Kidney glomerular epithelial cell (primary cell): ENCODE measurements at places on chromosomes 5 and 9.

GRCh38 chr5:101160002-101160401, 256.9 kb upstream of the ST8SIA4 start:
- no peak for DNase-seq

DNA sequence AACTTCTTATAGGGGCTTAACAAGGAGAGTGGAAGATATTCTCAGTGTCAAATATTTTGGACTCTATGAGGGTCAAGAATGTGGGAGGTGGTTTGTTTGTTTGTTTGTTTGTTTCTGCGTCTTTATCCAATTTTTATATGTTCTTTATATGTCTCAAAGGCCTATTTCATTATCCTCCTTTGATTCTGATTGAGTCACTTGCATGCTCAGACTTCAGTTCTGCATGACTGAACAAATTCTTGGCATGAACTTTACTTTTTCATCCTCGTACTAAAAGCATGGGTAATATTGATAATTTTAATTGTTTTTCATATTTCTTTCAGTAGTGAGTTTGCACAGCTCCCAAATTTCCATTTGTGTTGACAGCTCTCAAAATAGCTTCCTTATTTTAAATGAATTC, 19.2 kb upstream of the ERBIN start:
- peak; percentile 34 for DNase-seq

- no peak for DNase-seq
Observed at GRCh38 chr5:174725261-174725990, 1.0 kb downstream of the MSX2 start.

DNA sequence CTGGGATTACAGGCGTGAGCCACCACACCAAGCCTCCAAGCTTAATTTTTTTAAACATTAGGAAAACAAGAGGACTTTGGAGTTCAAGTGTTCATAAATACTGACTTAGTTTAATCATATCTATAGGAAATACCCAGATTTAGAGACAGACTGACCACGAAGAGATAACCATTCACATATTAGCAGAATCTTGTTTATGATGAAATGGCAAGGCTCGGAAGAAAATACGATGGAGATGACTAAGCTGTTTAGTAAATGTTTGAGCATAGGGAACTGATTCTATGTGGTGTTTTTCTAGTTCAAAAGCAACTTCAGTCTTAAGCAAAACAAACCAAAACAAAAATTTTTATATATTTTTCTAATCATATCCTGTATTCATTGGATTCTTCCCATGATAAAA, 13.5 kb upstream of the TUSC1 start:
- no peak for DNase-seq

DNA sequence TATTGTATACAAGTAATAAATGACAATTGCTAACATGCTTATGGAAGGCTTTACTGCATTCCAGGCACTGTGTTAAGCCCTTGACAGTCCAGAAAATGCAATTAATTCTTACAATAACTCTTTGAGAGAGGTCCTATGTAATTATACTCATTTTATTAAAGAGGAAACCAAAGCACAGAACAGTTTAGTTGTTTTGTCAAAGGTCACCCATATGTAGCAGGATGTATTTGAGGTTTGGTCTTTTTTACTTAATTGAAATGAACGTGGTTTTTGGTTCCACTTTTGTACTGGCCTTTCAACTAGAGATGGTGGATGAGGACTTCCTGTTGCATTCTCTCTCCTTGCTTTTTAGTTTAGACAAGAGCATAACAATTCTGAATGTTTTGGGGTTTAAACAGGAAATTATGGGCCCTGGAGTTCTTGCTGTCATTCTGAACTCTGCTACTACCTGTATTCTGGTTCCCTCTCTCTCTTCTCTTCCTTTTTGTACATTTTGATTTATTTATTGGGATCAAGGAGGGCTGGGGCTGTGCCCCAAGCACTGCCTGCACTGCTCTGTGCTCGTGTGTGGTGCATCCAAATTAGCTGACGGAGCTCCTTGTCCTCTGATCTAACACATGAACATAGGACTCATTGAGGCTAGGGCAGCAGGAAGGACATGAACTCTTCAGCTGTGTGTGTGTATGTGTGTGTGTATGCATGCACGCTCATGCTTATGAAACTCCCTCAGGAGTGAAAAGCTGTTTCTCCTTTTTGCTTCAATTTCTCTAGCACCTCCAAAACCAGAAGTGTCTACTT, 47.4 kb downstream of the SLC28A3 start:
- no peak for DNase-seq

- no peak for DNase-seq
Observed at GRCh38 chr5:57772512-57772911, 289.9 kb upstream of the ACTBL2 start.

- DNase-seq = no peak
Observed at GRCh38 chr5:4881366-4882002, 258.6 kb upstream of the ADAMTS16 start.

DNA sequence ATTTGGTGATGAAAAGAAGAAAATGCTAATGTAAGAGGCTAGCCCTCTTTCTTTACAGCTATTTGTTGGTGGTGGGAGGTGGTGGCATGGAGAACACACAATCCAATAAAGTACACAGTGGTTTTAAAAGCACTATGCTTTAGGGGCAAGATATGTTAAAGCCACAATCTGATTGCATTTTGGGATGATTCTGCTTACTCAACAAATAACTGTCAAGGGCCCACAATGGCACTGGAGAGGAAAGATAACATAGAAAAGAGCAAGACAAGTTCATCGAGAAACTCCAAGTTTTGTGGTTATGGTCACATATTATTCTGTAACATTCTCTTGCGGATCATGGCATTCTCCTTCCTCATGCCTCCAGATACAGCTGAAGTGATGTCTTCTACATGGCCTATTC, 38.8 kb downstream of the OTP start:
- DNase-seq = no peak

- no peak for DNase-seq
Observed at GRCh38 chr9:98130576-98131228, 11.7 kb upstream of the TRIM14 start.

- DNase-seq = no peak
Observed at GRCh38 chr5:172616730-172617129, 24.3 kb upstream of the NEURL1B start.

DNA sequence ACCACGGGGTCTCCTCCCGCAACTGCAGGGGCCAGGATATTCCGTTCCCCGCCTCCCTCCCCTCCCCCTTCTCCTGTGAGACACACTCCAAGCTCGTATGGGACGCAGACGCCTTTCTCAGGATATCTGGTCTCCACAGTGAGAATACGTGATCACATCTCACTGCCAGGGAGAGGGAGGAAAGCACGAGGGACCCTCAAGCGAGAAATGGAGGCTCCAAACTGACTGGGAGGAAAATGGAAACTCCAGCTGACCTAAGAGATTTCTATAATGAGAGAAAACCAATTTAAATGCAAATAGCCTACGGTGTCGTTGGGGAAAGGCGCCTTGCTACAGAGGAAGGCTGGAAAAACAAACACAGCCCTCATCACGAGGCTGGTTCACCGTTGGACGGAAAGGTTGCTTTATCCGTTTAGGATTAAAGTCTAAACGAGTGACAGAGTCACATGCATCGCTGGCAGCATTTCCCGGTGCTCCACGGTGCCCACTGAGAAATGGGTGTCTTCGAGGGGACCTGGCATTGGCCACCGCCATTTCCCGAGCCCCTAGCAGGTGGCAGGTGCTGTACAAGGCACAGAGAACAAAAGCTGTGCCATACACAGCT, 116.9 kb upstream of the CPEB4 start:
- no peak for DNase-seq

DNA sequence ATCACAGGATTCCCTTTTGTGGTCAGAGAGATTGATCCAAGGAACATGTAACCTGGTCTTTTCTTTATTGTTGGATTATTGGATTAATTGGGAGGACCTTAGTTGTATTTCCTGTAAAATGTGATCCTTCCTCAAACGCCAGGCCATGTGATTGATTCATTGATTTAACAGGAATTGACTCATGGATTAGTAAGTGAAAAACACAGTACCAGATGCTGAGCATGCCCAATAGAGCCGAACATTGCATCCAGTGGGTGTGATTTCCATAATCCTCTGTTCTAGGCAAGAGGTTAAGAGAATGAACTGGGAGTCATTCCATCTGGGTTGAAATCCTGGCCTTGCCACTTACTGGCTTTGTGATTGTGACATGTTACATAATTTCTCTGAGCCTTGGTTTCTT, 522.3 kb downstream of the MAT2B start:
- no peak for DNase-seq

GRCh38 chr9:127293328-127293727, 28.8 kb downstream of the GARNL3 start:
- no peak for DNase-seq

- DNase-seq = no peak
Observed at GRCh38 chr5:117999939-118000549, 988.3 kb downstream of the DTWD2 start.

GRCh38 chr9:91727316-91727861, 222.6 kb downstream of the ROR2 start:
- peak; percentile 60 for DNase-seq

GRCh38 chr9:92754091-92754745, 10.4 kb downstream of the BICD2 start:
- DNase-seq = no peak

DNA sequence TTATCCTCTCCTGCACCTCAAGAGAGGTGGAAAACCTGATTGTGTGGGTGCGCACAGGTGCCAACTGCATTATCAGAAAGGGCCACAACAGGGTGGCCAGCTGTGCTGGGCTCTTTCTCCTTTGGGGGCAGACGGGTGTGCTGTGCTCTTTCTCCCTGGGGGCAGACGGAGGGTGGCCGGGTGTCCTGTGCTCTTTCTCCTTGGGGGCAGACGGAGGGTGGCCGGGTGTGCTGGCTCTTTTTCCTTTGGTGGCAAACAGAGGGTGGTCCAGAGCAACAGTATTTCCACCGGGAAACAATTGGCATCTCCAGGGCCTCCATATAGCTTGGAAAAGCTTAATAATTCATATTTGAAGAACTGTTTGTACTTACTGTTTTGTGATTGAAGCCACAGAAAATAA, 6.8 kb downstream of the LMX1B start:
- no peak for DNase-seq

DNA sequence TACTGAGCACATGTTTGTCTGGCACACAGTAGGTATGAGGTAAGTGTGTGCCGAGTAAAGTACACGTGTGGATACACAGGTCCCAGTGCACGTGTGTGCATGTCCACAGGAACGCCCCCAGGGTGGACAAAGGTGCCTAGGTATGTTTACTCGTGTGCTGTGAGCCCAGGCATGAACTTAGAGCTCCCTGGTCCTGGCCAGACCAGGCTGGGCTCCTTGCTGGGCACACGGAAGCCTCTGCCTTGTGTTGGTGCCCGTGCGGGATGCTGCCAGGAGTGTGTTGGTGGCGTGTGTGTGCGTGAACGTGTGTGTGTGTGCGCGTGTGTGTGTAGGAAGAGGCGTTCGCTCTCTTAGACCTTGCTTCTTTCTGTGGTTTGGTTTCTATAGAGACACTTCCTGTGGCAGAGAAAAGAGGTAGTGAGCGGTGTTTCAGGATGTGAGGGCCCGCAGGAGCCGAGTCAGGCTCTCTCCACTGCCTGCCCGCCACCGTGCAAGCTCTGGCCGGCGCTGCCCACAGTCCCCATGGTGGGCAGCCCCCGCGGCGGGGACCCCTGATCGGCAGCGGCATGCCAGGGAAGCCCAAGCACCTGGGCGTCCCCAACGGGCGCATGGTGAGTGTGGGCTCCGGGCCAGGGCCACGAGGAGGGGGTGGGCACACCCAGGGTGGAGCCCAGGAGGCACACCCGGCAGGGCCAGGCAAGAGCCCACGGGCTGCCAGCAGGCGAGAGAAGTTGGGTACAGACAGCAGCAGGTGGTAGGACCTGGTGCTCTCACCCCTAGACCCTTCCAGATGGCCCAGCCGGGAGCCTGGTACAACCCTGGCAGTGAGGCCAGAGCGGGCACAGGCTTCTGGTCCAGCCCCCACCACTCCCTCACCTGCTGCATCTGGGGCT, at the start of gene RGS14:
TSS of gene RGS14 (plus strand) at position 466 of the 893 bp plus-strand sequence. CDS start at position 567, 101 bp downstream.
- DNase-seq = no peak

DNA sequence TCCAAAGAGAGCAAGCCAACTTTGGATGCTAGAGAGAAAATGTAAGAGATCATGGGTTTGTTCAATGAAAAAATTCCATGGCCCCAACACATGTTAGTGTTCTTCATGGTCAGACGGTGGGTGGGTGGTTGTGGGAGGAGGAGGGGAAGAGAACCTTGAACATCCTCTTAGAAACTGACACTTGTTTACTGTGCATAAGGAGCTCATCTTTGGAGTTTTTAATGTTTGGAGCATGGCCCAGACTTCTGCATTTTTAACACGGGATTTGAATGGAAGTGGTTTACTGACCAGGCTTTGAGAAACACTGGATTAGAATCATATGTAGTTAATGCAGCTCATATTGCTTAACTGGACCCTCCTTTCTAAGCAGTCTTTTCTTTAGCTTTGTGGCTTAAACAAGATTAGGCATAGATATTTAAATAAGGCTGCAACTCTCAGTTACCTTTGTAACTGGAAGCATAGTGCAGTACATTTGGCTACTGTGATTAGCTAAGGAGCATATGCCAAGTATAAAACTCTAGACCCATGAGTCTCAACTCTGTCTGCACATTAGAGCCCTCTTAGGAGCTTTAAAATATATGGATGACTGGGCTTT, 60.1 kb downstream of the FOCAD start:
- no peak for DNase-seq
